Stimulated activated CD4-positive, alpha-beta T cell treated with anti-CD3 and anti-CD28 coated beads, Interleukin-4, amount 100 ng/mL, for 48 hours (primary cell): ENCODE measurements at places on chromosomes 3 and 15.

- no peak for DNase-seq
These were observed 69.7 kb downstream of the WDR76 start for GRCh38 chr15:43896543-43896942.

DNA sequence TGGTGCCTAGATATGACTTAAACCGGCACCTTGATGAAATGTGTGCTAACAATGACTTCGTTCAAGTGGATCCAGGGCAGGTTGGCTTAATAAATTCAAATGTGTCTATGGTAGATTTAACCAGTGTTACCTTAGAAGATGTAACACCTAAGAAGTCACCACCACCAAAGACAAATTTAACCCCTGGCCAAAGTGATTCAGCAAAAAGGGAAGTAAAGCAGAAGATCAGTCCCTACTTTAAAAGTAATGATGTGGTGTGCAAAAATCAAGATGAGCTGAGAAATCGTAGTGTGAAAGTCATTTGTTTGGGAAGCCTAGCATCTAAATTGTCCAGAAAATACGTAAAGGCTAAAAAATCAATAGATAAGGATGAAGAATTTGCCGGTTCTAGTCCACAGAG lies 1.1 kb downstream of the FAN1 start:
- no peak for DNase-seq

DNA sequence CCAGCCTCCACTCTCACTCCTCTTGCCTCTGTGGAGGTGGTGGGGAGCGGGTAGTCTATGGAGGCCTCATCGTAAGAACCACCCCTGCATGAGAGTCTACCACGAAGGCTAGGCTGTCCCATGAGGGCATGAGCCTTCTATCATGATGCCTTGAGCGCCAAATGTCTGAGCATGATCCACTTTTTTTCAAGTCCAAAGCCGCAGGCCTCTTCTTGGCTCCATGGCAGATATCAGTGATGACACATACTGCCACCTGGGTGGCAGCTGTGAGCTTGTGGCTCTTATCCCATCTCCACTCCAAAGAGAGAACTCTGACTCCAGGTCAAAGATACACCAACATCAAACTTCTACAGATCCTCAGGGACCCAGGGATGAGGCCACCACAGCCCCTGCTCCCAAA lies 13.5 kb downstream of the POC1A start:
- no peak for DNase-seq

- DNase-seq: no peak
These were observed 34.8 kb downstream of the LINGO1 start for GRCh38 chr15:77597804-77598453.

DNA sequence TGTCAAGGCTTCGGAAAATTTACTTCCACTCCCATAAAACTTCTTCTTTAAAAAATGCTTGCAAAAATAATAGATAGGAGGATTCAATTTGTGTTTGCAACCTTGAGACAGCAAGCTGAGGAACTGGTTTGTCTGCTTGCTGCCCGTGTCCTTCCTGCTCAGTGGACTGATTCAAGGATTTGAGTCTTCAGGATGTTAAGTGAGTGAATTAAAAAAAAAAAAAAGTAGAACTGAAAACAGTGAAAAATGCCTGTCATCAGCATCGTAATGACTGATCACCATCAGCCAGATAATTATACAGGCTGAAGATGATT lies 453.7 kb downstream of the FGF12 start:
- no peak for DNase-seq

DNA sequence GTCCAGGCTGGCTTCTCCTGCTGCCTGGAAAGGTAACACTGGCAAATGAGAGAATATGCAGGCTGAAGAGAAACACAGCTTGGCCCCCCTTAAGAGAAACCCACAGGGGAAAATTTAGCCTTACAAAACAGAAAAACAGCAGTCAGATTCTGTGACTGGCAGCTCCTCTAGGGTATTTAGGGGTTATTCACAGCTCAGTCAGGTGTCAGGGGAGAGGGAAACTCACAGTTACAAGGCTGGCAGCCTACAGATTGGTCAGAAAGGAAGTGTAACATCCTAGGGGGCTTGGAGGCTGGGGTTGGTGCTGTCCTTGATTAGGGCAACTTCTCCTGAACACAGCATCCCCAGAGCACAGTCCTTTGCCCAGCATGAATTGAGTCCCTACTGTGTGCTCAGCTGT lies 81.4 kb downstream of the SEMA5B start:
- no peak for DNase-seq

GRCh38 chr3:184284696-184285095 lies 8.9 kb downstream of the ECE2 start:
- no peak for DNase-seq

- no peak for DNase-seq
These were observed 33.6 kb downstream of the TMEM45A start for GRCh38 chr3:100525753-100526612.

GRCh38 chr3:50612234-50612882 lies 784 bp upstream of the CISH start:
- no peak for DNase-seq

GRCh38 chr3:80215191-80215590 lies 447.4 kb upstream of the ROBO1 start:
- no peak for DNase-seq

- DNase-seq: no peak
These were observed 1.0 kb downstream of the C3orf38 start for GRCh38 chr3:88150806-88151205.

- DNase-seq: no peak
These were observed 368.2 kb downstream of the GBE1 start for GRCh38 chr3:81393251-81393650.

DNA sequence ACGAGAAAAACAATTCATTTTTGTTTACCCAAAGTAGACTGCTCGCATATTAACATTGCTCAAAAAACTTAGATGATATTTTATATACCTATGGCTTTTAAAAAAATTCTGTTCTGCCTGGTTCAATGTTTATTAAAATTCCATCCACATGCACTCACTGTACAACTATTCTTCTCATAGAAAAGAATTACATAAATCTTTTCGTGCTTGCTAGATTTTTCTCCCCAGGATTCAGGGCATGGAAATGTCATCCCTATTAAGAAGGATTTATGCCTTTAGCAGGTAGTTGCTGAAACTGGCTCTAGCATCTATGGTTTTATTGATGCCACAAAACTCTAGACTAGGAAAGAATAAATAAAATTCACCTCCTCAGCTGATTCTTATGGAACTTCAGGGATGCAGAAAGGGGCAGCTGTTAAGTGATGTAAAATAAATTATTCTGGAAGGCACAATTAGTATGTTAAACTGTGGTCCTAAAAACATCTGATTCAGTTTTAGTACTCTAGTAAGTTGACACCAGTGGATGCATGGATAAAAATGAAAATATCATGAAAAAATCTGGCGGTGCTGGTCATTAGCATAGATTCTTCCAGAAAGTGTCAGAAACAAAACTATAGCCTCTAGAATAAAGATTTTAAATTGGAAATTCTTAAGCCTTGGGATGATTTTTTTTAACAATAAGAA lies 41.6 kb downstream of the AAGAB start:
- DNase-seq: no peak

DNA sequence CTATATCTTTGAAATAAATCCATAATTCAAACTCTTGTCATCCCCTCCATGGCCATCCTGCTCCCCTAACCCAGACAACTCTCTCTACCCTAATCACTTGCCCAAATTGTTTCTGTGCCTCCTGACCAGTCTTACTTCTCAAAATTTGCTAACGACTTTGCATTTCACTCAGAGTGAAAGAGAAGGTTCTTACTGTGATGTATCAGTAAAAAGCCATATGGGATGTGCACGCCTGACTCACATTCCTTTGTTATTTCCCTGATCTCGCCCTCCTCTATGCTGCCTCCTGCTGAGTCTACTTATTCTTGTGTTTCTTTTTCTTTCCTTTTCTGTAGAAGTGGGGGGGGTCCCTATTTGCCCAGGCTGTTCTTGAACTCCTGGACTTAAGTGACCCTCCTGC lies 487.2 kb upstream of the FRG2C start:
- no peak for DNase-seq

GRCh38 chr3:17030956-17031652 lies 146.3 kb downstream of the PLCL2 start:
- DNase-seq: no peak

DNA sequence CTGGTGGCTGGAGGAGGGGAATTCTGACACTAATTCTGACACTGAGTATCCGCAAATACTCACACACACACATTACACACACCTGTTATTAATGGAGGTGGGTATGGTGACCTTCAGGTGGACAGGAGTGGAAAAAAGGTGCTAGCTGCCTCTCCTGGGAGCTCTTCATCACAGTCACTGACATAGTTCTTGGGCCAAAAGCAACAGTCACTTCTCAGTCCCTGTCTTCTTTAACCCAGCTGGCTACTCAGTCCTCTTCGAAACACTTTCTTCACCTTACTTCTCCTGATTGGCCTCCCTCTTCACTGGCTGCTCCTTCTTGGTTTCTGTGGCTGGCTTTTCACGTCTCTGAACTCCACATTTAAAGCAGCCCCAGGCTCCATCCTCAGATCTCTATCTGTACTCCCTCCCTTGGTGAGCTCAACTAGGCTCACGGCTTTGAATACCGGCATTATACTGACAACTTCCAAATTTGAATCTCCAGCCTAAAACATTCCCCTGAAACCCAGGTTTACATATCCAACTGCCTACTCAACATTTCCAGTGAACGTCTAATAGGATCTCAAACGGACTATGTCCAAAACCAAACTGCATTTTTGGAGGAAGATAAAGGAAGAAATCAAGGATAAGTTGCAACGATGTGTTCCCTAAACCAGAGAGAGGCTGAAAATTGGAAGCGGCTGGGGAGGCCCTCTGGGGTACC lies 53.2 kb upstream of the HEG1 start:
- DNase-seq: no peak

DNA sequence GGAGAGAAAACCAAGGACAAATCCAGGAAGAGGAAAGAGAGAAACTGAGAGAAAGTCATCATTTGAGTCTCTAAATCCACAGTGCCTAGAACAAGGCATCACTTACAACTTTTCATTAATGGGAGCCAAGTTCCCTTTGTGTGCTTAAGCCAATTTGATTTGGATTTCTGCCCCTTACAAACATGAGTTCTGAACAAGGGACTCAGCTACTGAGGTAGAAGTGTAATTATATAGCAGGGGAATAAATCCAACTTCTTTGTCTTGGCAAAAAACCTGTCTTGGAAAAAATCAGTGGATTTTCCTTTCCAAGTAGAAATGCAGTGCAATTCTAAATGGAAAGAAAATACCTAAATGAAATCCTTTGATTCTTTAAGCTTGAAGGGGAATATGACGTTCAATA lies 307.2 kb upstream of the CNTN3 start:
- DNase-seq: no peak
